ENCODE measurements at places on chromosomes 11 and 22.

DNA sequence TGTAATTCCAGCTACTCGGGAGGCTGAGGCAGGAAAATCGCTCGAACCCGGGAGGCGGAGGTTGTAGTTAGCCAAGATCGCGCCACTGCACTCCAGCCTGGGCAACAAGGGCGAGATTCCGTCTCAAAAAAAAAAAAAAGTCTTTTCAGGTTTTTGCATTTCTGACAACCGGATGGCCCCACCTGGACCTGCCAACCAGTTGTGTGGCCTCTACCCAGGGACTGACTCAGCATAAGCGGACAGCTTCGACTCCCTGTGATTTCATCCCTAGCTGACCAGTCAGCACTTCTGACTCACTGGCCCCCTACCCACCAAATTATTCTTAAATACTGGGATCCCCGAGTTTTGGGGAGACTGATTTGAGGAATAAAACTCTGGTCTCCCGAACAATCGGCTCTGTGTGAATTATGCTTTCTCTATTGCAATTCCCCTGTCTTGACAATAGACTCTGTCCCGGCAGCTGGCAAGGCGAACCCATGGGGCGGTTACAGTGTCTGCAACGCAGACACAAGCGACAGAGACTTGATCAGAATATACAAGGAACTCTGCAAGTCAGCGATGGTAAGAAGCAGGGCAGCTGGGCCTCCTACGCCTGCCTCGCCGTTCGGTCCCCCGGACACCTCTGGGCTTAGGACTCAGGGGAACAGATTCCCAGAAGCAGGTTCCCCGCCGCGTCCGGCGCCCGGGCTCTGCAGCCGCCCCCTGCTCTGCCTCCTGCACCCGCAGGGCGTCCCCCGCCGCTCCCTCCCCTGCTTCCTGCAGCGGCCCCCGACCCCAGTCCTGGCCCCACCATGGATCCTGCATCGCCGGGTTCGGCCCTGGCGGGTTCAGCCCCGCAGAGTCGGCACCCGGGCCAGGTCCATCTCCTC, 741 bp upstream of the TALDO1 start:
- no peak for DNase-seq

- no peak for DNase-seq
Measured at GRCh38 chr22:31650391-31650790, 11.6 kb downstream of the PISD start.

GRCh38 chr22:23537416-23537815, 42.7 kb downstream of the IGLL1 start:
- peak; percentile 23 for DNase-seq

- peak; percentile 31 for DNase-seq
Measured at GRCh38 chr22:17121233-17122195, at the start of gene TMEM121B. TMEM121B (minus strand) TSS chr22:17121360; CDS start chr22:17121127, 233 bp downstream.
